ENCODE measurements at places on chromosomes 1 and 21. TPM values are rescaled to one million over a fixed set of nuclear protein-coding genes. Genes with fewer than 3 reads are reported as not detected.

- no peak for DNase-seq
Measured at GRCh38 chr1:6544831-6545230, 9.5 kb downstream of the NOL9 start.

- DNase-seq: peak; percentile 99
Measured at GRCh38 chr21:34526618-34527290, 14.7 kb upstream of the KCNE1 start.

GRCh38 chr1:100532645-100533044 lies 5.3 kb upstream of the GPR88 start:
- DNase-seq: no peak

- no peak for DNase-seq
Measured at GRCh38 chr1:220882061-220882891, 3.0 kb downstream of the HLX start.

DNA sequence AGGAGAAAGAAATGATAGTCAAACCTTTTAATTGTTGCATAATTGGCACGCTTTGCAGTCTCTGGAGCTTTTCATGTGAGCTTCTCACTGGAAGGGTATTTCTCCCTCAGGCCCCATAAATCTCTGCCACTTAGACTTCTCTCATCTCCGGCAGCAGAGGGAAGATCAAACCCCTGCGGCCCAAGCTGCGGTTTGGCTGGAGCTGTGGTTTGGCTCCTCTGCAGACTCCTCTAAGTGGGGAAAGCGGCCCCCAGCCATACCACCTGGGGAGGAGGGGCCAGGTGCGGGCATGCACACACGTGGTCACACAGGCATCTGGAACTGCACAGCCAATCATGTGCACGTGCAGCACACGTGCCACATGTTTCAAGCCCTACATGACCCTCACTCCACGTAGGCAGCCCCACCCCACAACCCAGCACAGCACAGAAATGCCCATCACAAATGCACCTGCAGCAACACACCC lies 58.3 kb downstream of the UBE2T start:
- DNase-seq: no peak

DNA sequence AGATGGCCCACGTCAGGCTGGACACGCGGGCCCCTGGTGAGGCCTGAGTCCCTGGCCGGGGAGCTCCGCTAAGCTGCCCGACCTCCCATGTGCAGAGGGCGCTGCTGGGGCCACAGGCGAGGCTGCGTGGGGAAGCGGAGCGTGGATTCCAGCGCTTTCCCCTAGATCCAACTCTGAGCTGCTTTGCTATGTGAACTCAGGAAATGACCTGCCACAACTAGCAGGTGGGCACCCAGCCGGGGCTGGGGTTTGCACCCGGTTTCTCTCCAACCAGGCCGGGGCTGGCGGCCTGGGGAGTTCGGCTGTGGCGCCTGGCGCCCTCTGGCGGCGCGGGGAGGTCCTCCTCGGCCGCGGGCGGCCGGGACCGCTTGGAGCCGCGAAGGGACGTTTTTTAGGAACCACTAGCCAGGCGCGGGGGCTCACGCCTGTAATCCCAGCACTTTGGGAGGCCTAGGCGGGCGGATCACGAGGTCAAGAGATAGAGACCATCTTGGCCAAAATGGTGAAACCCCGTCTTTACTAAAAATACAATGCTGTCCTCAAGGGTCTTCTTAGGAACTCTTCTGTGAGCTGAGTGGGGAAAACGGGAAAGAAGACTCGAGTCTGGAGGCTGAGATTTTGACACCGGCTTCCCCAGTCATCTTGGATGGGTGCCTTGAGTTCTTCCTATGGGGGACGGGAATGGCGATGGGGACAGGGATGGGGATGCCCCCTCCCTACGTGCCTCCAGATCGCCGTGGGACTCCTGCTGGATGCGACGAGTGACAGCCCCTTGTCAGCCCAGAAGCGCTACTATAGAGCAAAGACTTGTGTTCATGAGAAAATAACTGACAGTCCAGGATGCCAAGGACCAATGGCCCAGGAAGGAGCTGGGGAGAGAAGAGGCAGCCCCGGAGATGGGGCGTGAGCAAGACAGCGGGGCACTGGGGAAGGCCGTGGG lies 12.6 kb downstream of the PYCR2 start:
- DNase-seq: no peak

- DNase-seq: no peak
Measured at GRCh38 chr21:15170614-15171013, 105.8 kb upstream of the NRIP1 start.

DNA sequence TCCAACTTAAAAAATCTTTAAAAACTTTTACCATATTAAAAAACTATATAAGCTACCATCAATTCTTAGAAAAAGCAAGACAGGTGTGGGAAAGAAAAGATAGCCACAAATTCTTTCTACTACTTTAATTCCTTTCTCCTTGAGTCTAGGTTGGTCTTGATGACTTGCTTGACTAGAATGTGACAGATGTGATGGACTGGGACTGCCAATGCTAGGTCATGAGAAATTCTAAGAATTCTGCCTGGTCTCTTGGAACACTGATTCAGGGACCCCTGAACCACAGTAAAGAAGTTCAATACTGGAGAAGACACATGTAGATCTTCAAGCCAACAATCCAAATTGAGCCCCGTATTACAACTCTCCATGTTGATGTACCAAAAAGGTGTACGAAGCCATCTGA lies 326.6 kb upstream of the B3GALT2 start:
- DNase-seq: no peak

DNA sequence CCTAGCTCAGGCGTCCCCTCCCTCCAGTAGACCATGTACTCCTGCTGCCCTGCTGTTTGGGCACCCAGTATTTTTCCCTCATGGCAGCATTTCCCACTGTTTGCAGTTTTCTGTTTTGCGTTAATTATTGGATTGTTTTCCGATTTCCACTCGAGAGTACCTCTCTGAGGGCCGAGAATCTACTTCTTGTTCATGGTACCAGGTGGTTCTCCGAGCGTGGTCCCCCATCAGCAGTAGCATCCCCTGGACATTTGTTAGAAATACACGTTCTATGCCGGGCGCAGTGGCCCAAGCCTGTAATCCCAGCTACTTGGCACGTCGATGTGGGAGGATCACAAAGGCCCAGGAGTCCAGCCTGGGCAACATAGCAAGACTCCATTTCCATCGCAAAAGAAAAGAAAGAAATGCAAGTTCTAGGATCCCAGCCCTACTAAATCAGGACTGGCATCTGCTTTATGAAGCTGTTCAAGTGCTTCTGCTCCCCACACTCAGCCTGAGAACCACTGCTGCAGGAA lies 690 bp downstream of the RRP1 start:
- no peak for DNase-seq

DNA sequence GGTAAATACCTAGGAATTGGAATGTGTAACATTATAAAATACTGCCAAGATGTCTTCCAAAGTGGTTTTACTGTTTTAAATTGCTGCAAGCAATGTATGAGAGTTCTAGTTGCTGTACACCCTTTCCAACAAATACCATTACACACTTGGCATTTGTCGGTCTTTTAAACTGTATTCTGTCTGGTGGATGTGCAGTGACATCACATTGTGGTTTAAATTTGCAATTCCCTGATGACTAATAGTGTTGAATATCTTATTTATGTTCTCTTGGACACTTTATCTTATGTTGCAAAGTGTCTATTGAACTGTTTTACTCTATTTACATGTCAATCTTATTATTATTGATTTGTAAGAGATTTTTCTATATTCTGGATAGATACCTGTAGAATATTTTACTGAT lies 561.2 kb upstream of the B3GALT2 start:
- no peak for DNase-seq

DNA sequence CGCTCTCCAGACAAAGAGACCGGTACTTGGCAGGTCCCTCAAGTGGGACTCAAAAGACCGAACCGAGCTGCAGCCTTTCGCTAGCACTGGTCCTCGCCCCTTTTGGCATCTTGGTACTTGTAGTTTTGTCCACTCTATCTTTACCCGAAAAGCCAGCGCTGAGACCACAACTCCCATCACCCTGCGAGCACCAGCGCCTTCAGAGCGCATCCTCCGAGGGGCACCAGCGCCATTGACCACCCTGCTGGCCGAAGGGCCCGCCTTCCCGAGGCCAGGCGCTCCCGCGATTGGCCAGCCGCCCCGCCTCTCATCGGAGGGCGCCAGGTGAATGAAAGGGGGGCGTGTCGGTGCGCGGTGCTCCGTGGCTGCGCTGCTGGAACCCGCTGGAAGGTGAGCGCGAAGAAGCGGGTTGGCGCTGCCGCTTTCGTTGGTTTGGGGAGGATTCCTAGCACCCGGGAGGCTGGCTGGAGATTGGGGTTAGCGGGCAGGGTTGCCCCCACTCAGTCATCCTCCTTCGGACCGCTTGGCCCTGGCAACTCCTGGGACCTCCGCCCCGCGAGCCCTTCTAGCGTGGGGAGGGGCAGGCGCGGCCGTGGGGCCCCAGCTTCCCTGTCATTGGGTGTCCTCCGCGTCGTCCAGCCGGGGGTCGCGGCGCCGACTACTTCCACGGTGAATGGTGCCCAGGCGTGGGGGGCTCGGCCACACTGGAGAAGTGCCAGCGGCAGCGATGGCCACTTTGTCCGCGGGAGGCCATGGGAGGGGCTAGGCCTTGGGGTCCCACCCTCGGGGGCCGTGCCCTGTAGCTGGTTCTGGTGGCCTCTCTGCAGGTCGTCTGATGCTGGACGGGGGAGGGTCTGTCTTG lies at the start of gene ZBTB8B:
Gene ZBTB8B, plus strand, starts transcription at position 357 of the 862 bp plus-strand sequence. CDS start 5,553 bp downstream, outside the sequence.
- no peak for DNase-seq

GRCh38 chr21:45300786-45301520 lies 13.3 kb upstream of the POFUT2 start:
- DNase-seq: no peak

DNA sequence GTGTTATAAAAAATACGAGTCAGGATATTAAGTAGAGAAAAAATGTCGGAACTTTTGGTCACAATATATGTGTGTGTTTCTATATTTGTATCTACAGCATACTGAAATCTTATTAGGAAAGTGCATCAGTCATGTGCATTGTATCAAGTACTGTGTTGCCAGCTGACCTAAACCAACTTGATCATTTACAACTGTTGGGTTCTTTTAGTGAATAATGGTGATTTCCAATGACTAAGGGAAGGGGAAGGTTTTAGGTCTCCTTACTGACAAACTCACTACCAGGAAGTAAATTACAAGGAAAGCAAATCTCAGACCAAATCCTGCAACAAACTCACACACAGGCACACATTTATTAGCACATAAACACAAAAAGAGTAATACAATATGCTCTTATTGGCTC lies 142.7 kb downstream of the TSEN15 start:
- DNase-seq: no peak

- DNase-seq: no peak
Measured at GRCh38 chr1:12426030-12426429, 192.0 kb downstream of the DHRS3 start.

GRCh38 chr1:163083690-163084089 lies 14.5 kb downstream of the RGS4 start:
- DNase-seq: no peak

GRCh38 chr1:173206816-173207568 lies at the start of gene TNFSF4:
Gene TNFSF4 (minus strand): TSS chr1:173207331. CDS start chr1:173207176, 155 bp downstream.
- no peak for DNase-seq

DNA sequence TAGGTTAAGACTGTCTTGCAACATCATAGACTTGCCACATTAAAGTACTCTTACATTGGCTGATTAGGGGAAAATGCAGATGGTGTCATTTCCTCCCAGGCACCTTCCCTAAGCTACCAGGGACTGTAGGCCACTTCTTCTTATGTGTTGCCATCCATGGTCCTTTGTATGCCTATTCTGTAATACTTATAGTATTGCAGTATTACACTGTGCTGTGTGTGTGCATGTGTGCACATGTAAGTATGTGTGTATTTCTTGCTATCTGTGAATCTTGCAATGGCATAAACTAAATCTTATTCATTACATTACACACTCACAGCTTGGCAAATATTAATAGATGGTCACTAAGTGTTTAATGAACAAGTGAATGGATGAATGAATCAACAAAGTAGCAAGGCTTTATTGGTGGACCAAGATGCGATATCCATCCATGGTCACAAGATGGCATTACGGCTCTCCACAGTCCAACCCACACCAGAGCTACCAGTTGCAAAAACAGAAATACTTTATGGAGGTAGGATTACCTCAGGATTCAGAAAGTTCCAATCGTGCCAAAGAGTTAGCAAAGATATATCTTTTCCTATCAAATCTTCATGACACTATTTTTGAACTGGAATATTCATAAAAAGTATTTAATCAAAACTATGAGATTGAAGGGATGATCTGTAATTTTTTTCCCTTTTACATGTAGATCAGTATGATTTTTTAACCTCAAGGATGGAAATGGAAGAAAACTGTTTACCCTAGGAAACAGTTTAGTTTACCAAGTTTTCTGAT lies 160.2 kb downstream of the DENND1B start:
- DNase-seq: no peak

GRCh38 chr1:12654004-12654567 lies 10.2 kb downstream of the AADACL4 start:
- DNase-seq: no peak

DNA sequence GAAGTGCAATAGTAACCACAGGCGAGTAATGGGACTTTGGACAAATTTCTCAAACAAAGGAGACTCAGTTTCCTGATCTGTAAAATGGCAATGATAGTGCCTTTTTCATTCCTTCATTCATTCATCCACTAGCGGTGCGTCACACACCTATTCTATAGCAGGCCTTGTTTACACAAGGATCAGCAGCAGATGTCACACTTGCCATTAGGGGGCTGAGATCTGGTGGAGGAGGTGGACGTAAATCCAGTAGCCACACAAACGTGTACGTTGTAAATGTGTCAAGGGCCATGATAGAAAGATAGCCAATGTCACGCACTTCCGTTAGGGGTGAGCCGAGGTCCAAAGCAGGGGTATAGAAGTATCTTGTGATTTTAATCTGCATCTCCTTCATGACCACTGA lies 34.2 kb downstream of the SERINC2 start:
- no peak for DNase-seq

DNA sequence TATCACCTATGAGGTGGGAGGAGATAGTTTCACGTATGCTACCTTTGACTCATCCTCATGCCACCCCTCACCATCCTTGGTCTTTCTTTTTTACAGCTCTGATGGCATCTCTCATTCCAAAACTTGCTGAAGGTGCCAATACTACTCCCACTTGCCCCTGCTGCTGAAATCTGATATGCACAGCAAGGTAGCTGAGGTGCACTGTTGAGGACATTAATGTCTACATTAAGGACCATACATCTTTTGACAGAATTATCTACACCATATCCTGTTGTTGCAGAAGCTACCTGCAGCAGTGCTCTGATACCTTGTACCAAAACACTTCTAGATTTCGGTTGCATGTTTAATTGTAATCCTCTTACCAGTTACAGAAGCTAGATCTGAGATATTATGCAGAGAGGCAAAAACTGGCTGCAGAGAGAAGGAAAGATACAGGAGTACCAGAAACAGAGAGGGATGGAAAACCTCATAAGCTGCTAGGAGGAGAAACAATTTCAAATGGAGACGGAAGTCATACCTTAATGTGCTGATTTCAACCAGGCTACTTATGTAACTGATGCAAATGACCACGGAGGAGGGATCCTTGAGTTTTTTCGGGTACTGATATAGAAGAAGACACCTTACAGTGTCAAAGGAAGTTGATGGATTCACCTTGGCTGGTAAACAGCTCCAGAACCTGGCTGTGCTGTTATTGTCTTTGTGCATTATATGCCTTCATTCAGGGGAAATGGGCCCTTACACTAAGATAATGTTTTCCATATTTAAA lies 19.3 kb upstream of the PTPRC start:
- no peak for DNase-seq

Gene MAB21L3
- 0.29 TPM for total RNA-seq

Gene SPRR1B
- total RNA-seq: 0.75 TPM

Gene GJC2
- 0.14 TPM for total RNA-seq

Gene FAM72D
- total RNA-seq: 6.1 TPM

Gene CENPS
- total RNA-seq: 11.2 TPM

Gene SPSB1
- total RNA-seq: 20.8 TPM

Gene SPRR2G
- total RNA-seq: not detected

Gene SPATA1
- 0.23 TPM for total RNA-seq

Gene TTC24
- not detected for total RNA-seq

Gene MED8
- total RNA-seq: 25.2 TPM
